Esophagus mucosa (tissue), 1 donor: ENCODE measurements at places on chromosomes 5 and 9. TPM values are rescaled to one million over a fixed set of nuclear protein-coding genes. Genes with fewer than 3 reads are reported as not detected.

DNA sequence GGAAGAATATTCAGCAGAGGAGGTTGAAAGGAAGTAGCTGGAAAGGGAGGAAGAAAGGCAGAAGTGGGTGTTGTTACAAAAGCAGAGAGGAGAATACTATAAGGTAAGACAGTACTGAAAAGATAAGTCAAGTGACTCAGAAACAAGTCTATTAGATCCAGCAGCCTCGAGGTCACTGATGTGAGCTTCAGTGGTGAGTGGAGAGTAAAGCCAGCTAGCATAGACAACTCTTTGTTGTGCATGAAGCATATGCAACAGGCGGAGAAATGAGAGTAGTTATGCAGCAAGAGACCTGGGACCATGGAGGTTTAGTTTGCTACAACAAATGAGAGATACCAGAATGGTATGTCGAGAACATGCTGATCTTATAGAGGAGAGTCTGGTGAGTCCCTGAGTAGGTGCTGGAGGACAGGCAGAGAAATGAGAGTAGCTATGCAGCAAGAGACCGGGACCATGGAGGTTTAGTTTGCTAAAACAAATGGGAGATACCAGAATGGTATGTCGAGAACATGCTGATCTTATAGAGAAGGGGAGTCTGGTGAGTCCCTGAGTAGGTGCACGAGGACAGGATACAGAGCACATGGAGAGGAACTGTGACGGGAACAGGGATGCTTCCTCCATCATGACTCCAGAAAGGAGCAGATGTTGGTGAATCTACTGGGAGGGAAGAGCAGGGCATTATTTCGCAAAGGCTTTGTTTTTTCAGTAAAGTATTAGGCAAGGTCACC, 36.0 kb downstream of the EQTN start:
- ATAC-seq: no peak

GRCh38 chr5:133977858-133978257, 9.4 kb upstream of the C5orf15 start:
- no peak for ATAC-seq

GRCh38 chr9:26746357-26747072, 146.1 kb downstream of the CAAP1 start:
- ATAC-seq: peak; percentile 86

- ATAC-seq: no peak
Observed at GRCh38 chr9:75700252-75700640, 190.2 kb upstream of the PCSK5 start.

- no peak for ATAC-seq
Observed at GRCh38 chr9:78813602-78814180, 516.8 kb downstream of the PSAT1 start.

DNA sequence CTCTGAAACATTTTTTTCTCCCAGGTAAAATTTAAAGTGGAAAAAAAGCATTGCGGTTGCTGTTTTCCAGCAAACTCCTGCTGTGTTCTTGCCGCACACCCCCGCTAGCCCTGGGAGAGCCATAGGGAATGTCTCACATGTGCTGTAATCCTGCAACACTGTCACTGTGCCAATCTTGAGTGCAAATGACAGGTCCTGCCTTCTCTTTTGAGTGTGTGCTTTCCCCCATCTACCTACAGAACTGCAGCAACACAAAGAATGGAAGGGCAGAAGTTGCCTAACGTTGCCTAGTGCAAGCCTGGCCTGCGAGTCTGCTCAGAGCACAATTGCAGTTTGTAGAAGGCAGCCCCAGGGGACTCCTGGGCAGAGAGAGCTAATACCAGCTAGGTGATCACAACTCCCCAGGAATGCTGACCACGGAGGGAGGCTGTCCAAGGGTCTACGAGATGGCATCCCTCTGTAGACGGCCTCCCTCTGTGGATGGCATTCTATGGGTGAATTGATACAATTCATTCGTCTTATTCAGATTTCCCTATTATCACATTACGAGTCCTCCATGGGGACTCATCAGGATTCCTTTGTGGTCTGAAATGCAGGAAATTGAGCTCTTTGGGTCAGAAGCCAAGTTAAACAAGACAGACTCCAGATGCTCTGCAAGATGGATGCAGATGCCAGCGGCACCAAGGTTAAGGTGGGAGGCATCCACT, 172.6 kb upstream of the S1PR3 start:
- ATAC-seq: no peak

DNA sequence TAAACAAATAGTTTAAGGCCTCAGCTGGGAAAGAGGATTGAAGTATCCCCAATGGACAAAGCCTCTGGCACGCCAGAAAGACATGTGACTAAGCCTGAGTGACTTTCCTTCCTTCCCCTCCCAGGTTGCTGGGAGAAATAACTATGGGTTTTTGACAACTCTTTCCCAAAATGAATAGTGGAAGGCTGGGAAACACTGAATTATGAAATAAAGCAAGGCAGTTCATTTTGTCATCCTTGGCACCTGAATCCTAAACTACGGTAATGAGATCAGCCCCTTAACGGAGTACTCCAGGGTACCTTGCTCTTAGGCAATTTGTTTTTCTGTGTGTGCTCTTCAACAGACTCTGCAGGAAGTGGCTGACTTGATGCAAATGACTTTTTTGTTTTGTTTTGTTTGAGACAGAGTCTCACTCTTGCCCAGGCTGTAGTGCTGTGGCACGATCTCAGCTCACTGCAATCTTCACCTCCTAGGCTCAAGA, 75.2 kb downstream of the LMNB1 start:
- ATAC-seq: peak; percentile 43

GRCh38 chr5:125865166-125865815, 557.9 kb upstream of the GRAMD2B start:
- no peak for ATAC-seq

GRCh38 chr5:138722544-138723177, 30.6 kb upstream of the CTNNA1 start:
- peak; percentile 30 for ATAC-seq

DNA sequence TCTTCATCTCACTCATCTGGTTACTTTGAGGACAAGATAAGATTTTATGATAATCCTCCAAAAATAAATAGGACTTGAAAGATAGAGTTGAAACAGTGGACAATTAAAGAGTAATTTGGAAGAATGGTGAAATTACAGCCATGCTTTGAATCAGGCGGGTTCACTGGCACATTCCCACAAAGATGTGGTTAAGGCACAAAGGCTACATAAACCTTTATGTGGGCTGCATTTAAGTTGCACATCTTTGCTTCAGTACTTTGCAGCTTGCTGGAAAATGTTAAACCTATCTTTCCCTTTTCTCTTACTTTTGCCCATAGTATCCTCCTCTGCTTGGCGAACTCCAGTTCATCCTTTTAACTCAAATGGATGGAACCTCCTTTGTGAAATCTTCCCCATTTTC, 92.2 kb upstream of the TNFAIP8 start:
- no peak for ATAC-seq

GRCh38 chr9:127140181-127140580, 17.7 kb upstream of the ANGPTL2 start:
- no peak for ATAC-seq

- no peak for ATAC-seq
Observed at GRCh38 chr5:53199882-53200281, 90.3 kb upstream of the MOCS2 start.

DNA sequence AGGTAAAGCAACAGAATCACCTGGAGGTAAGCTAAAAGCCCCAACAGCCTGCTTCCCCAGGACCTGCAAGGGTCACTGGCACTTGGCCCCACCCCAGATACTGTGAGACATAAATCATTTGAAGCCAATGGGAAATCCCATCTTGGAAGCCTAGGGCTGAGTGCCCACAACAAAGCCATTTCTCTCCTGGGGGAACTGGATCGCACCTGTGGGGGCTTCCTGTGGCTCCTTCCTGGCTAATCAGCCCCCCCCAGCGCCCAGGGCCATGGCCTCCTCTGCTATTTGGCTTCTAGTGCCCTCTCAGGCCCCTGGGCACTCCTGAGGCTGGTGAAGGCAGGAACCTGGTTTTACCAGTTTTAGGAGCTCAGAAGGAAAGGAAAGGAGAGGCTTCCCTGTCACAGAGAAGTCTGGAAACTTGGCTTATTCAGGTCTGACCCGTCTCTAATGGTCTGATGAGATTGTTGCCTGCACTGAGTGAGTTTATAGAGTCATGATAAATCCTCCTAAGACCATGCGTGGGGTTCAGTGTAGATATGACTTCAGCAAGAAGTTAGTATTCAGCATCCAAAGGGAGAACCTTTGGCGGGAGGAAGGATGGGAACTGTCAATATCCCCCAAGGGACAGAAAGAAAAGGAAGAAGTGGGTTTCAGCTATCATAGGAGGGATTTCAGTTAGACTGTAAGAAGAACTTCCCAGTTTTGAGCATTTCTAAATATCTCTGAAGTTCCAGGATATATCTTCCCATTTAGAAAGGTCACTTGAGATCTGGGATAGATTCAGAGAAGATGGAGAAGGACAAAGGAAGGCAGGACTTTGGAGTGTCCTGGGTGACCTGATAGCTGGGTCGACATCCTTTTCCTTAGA, 1.2 kb downstream of the KCNMB1 start:
- ATAC-seq: no peak

DNA sequence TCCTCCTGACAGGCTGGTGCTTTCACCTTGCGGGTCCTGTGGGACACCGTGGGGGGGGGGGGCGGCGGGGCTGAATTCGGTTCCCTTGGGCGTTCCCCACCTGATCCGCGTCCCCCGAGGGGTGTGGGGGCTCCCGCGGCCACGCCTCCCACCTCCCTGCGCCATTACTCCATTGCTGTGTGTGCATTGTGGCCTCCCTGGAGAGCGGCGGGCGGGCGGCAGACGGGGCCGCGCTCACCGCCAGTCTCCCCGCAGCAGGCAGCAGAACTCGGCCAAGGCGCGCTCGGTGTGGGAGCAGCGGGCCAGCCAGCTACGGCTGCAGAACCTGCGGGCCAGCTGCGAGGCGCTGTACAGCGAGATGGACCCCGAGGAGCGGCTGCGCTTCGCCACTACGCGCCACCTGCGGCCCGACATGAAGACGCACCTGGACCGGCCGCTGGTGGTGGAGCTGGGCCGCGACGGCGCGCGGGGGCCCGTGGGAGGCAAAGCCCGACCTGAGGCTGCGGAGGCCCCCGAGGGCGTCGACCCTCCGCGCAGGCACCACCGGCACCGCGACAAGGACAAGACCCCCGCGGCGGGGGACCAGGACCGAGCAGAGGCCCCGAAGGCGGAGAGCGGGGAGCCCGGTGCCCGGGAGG, 145.3 kb downstream of the CACNA1B start:
- peak; percentile 35 for ATAC-seq

- ATAC-seq: no peak
Observed at GRCh38 chr9:120931231-120932085, 4.9 kb upstream of the TRAF1 start.

DNA sequence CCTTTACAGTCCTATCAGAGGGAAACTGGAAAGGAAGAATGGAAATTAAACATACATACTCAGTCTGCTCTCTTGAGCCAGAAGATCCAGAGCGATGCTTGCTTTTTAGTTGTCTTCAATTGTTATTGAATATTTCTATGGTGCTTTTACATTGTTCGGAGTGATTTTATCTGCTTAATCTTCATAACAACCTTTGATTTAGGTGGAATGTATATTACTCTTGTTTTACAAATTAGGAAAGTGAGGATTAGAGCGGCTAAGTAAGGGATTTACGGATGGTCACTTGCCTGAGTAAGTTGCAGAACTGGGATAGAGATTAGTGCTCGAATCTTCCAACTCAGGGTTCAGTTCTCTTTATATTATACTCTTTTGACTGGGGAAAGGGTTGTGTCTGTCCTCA, 69.1 kb downstream of the PBX3 start:
- no peak for ATAC-seq

GRCh38 chr9:99373912-99374311, 151.8 kb downstream of the SEC61B start:
- ATAC-seq: no peak

- ATAC-seq: no peak
Observed at GRCh38 chr5:79971156-79971555, 19.9 kb downstream of the MTX3 start.

- no peak for ATAC-seq
Observed at GRCh38 chr9:100452894-100453293, 20.1 kb upstream of the TMEFF1 start.

GRCh38 chr5:75721573-75721972, 4.3 kb upstream of the POC5 start:
- ATAC-seq: no peak

- peak; percentile 6 for ATAC-seq
Observed at GRCh38 chr5:32709750-32710549, 1.2 kb upstream of the NPR3 start.

PCDHGA8 gene
- total RNA-seq: 0.64 TPM

SLC45A2 gene
- not detected for total RNA-seq

LHX6 gene
- total RNA-seq: 1.3 TPM

PRRX2 gene
- 1.5 TPM for total RNA-seq

ZNF484 gene
- 3.0 TPM for total RNA-seq

NR5A1 gene
- total RNA-seq: not detected

ICE1 gene
- 10.8 TPM for total RNA-seq

FGF10 gene
- 0.20 TPM for total RNA-seq

C9orf43 gene
- total RNA-seq: 0.36 TPM

SHB gene
- 34.0 TPM for total RNA-seq

APBA1 gene
- total RNA-seq: 0.76 TPM

UBTD2 gene
- 7.8 TPM for total RNA-seq

CLPTM1L gene
- 39.5 TPM for total RNA-seq

FBXL7 gene
- total RNA-seq: 2.0 TPM

C8G gene
- total RNA-seq: not detected

EQTN gene
- total RNA-seq: not detected
